ENCODE measurements at places on chromosomes 12 and 14. TPM values are rescaled to one million over a fixed set of nuclear protein-coding genes. Genes with fewer than 3 reads are reported as not detected.

Gene RNASE1
- 171 TPM for total RNA-seq

Gene REP15
- total RNA-seq = 3.6 TPM

Gene GPR65
- 0.57 TPM for total RNA-seq

Gene MIP
- 0.48 TPM for total RNA-seq

Gene TCL1A
- not detected for total RNA-seq
